ENCODE measurements at places on chromosomes 2 and 18.

DNA sequence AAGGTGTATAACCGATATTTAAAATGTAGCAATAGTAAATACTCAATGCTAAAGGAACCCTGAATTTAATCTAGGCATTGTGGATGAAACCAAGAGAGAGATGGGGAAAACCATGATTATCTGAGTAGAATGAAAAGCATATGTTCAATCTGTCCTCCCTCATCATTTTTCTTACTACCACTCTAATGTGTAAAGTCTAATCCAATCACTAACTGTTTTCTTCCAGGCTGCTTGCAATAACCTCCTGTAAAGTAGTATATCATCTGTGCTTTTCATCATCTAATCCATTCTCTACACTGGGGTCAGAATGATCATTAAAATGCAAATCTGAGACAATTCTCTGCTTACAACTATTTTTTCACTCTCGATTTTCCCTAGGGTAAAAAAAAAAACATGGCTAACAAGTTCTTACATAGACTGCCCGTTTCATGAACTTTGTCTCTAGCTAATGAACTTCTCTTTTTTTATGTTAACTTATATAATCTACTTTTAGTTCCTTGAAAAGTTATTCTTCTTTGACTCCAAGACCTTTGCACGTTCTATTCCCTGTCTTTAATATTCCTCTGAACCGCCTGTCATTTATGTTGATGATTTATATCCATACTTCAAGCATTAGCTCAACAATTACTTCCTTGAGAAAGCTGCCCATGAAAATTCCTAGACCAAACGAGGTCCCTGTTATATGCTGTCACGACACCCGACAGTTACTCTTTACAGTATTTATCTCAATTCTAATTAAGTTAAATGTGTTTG is 94.7 kb upstream of the SLC8A1 start:
- DNase-seq, result no peak

DNA sequence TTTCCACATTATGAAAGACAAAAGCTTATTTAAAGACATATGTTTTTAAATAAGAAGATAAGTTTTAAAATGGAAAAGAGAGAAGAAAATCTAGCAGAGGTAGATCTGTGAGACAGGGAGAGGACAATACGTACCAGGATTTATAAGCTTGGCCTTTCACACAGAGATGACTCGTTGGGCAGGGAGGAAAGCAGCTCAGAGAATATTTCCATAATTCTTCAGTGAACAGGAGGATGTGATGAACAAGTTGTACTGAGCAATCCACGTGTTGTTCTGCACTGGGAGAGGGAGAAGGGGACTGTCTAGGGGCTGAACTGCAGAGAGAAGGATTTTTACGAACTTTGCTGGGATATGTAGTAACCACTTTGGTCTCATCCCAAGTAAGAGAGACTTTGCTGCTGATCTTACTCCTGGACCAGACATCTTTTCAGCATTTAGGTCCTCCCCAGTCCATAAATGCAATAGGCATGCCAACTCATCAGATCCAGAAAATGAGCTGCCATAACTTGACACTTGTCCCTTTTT is 162.5 kb upstream of the SETBP1 start:
- DNase-seq, result no peak

- DNase-seq, result no peak
Measured at GRCh38 chr2:235066490-235066889, 114.7 kb downstream of the SH3BP4 start.

DNA sequence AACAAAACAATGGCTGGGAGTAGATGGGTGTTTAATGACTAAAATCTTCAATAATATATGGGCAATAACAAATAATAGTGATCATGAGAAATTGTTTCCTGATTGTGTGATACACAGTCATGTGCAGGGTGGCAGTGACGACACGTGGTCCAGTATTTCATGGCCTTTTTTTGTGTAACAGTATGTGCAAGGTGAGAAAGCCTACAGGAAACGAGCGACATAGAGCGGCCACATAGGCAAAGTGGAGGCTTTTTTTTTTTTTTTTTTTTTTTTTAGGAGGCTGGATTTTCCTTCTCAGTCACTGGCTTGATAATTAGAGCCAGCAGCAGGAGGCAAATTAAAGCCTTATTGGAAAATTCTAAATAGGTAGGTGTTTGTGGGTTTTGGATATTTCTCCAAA is 123.7 kb downstream of the MYO3B start:
- no peak for DNase-seq

DNA sequence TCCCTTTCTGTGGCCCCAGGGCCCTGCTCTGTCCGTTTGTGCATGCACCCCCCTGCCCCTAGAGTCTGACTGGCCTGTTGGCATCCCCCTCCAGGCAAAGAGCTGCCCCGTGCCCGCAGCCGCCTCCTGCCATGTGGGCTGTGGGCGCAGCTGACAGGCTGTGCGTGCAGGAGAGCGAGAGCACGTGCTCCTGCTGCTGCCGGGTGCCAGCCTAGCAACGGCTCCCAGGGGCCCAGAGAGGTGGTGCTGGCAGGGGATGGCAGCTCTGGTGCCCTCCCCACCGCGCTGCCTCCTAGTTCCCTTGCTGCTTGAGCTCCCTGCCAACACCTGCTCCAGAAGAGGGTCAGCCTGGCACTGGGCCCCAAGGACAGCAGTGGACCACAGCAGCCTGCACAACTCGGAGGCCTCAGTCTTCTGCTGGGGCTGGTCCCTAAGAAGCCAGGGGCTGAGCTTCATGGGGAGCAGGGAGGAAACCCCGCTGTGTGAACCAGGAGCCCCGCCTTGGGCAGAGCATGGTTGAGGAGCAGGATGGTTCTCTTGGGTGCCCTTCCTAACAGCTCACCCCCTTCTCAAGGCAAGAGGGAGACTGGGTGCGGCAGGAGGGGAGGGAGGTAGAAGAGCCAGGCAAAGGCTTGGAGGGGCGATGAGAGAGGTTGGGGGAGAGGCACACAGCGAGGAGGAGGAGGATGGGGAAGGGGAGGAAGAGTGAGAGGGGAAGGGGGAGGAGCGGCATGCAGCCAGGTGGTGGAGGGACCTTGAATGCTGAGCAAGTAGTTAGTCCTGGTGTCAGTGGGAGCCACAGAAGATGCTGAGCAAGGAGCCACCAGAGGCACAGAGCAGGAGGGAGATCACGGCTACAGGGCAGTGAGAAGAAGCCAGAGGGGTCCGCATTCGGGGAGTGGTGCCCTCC is 23.8 kb upstream of the PTMA start:
- DNase-seq, result peak; percentile 46

DNA sequence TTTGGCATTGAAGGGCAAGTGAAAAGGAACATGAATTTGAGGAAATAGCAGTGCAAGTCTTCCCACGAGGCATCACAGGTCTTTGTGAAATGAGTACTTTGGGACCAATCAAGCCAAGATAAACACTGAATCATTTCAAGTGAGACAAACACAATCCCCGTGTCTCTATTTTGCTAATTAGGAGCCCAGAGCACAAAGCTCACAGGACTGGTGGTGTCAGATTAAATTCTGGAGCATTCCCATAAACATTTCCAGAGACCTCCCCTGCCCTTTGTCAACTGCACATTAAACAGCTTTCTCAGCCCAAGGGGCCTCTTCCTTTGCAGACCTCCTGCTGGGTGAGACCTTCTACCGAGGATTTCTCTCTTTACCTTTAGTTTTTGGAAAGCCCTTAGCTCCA is 50.7 kb downstream of the DAPL1 start:
- DNase-seq, result no peak

DNA sequence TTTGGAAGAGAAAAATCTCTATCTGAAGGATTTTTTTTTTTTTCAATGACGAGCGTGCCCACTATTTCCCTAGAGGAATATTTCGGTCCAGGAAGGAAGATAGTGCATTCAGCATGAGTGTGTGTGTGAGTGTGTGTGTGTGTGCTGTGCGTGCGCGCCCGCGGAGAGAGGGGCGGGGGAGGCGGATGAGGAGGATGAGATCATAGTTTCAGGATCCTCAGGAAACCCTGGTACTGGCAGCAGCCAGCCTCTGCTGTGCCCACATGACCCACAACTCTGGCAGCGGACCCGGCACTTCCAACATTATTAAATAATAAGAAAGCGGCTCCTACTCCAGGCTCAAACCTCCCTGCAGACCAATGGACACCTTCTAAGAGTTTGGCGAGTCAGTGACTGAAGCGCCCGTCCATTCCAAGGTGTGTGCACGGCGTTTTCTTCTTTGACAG is 217.0 kb upstream of the DTNA start:
- peak; percentile 63 for DNase-seq

DNA sequence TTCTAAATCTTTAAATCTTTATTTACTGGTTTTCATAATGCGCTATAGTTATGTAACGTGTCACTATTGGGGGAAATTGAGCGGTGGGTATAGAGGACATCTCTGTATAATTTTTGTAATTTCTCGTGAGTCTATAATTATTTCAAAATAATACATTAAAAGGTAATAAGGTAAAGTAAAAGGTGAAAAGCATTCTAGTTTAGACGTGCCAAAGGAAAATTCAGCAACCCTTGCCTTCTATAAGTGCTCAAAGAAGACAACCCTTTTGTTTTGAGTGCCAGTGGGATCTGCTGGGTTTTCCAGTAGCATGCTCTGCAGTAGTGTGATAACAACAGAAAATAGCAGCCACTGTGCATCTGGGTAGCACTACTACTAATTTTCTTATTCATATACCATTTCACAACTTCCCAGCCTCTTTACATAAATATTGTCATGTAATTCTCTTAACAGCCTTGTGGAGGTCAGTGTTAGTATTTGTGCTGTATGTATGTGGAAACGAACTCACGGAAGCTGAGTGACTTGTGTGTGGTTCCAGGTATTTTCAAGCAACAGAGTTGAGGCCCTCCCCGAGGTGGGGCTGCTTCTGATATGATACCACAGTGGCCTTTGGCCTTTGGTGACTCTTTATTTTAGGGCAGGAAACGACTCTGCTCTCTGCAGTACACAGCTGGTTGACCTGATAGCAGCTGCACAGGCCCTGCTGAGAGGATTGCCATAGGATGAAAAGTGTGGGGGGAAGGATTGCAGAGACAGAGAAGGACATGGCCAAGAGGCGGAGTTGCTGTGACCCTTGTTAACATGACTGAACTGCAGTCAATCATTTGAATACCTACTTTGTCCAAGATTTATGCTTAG is 104.5 kb downstream of the TDRD15 start:
- DNase-seq, result no peak

DNA sequence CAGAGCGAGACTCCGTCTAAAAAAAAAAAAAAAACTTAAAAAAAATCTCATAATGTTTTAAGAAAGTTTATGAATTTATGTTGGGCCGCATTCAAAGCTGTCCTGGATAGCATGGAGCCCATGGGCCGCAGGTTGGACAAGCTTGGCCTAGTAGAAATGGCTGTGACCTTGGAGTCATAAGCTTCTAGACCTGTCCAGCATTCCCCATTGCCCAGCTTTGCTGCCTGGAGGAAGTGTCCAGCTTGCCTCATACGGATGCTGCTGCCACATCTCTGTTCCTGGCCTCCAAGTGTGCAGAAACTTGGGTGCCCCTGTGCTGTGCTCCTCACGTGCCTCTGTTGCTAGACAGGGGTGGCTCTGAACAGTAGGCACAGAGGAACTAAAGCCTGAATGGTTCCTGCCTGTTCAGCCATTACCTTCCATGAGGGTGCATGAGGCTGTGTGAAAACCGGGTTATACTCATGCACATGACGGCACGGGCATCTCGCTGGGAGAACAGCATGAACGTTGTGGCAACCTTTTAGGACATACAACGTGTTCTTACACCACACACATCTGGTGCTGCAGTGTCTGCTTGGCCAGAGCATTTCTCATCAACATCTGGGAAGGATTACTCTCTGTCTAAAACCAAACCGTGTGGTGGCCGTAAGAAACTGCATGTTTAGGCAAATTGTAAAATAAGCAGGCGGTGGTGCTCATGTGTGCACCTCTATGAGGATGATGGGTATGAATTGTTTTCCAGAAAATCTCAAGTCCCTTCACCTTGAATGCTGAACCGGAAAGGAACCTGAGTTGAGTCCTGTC is 38.2 kb downstream of the FHOD3 start:
- no peak for DNase-seq

GRCh38 chr2:168300460-168300859 is 53.1 kb upstream of the STK39 start:
- DNase-seq, result no peak

DNA sequence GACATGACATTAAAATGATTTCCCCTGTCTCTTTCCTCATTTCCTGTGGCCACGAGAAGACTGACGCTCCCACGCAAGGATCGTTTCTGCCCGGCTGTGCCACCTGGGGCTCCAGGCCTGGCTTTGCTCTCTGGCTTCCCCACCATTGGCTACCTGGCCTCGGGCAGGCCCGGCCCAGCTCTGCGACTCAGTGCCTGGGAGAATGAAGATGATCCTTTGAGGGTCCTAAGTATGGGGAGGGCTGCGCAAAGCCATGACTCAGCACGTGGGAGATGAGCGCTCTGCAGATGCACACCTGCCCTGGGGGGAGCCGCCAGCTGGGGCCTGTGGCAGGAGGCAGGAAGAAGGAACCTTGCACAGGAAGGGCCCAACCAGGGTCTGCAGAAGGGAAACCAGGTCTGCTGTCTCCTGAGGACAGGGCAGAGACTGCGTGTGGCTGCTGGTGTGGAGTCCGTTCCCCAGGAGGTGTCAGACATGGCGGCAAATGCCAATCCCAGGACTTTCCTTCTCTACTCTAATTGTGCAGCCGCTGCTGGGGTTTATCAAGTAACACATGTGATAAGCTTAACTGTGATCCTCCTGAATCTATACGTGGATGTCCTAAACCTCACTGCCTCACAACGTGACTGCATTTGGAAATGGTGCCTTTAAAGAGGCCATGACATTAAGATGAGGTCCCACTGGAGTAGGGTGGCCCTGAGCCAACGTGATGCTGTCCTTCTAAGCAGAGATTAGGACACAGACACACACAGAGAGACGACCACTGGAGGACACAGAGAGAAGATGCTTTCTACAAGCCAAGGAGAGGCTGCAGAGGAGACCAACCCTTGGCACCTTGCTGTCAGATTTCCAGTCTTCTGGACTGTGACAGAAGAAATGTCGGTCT is 32.9 kb downstream of the MBP start:
- no peak for DNase-seq

GRCh38 chr2:199662255-199662654 is 188.7 kb downstream of the FTCDNL1 start:
- DNase-seq, result no peak

- no peak for DNase-seq
Measured at GRCh38 chr2:6159606-6160005, 467.4 kb downstream of the SOX11 start.

DNA sequence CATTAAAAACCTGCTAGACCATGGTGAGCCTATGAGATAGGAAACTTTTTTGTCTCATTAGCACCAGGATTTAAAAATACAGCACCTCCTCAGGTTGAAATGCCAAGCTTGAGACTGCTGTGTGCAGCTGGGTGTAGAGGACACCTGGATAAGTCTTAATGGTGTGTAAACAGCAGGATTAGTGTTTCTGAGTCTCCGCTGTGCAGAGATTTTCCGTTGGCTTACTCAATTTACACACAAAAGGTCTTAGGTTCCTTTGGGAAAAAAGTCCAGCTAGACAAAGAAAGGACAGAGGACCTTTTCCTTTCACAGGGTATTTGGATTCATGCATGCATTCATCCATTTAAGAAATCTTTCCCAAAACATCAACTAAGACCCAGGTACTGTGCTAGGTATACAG is 168.1 kb downstream of the NRXN1 start:
- peak; percentile 59 for DNase-seq

DNA sequence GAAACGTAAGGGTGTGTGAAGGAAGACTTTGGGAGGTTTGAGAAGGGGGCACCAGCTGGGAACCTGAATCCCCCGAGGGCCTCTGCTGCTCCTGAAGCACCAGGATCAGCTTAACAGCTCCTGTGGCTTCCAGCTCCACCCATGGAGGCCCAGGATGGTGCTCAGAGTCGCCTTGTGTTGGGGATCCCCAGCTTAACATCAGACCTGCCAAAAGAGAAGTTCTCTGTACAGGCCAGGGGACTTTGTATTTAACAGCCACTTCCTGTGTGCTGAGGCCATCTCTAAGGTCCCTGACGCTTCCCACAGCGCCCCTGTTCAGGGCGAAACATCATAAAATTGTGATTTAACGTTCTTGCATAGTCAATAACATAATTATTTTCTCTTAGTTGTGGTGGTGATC is 77.5 kb downstream of the NCK2 start:
- no peak for DNase-seq
